Dermis microvascular lymphatic vessel endothelial cell (primary cell): ENCODE measurements at places on chromosomes 4 and X. TPM values are rescaled to one million over a fixed set of nuclear protein-coding genes. Genes with fewer than 3 reads are reported as not detected.

- DNase-seq: peak; percentile 68
Measured at GRCh38 chrX:153507484-153508178, 9.8 kb upstream of the ATP2B3 start.

The PNMA6A gene
- 0.39 and 1.0 TPM in 2 replicates for total RNA-seq

The SLIT2 gene
- total RNA-seq: 0.13 and 0.38 TPM in 2 replicates

The CNGA1 gene
- total RNA-seq: not detected in 2 replicates

DNA sequence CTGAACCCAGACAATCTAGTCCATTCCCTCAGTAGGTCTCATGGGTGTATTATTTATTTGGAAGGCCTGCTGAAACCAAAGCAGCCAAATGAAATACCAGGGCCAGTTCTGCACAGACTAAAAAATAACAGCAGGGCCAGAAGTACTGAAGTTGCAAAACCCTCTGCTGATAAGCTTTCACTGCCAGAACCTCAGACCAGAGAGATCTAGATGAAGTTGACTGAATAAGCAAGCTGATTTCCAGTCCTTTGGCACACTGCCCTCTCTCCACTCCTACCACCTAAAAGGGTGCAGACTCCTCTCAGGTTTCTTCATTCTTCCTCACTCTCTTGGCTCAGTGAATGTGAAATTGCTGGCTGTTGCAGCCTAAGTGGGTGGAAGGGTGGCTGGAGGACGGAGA is 276.7 kb upstream of the KLF3 start:
- no peak for DNase-seq

- DNase-seq: no peak
Measured at GRCh38 chrX:23819385-23820234, 36.6 kb downstream of the SAT1 start.

DNA sequence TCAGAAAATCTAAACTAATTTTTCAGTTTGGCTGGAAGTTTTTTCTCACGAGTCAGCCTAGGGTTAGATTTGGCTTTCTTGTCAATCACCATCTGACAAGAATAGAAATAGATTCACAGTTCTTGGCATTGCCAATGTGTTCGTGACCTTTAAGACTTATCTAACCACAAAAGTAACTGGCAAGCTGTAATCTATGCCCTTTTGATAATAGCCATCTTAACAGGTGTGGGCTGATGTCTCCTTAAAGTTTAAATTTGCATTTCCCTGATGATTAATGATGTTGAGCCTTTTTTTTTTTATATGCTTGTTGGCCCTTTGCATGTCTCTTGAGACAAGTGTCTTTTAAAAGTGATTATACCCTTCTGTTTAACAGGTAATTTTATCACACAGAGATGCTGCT is 460.3 kb upstream of the PRKX start:
- no peak for DNase-seq

The PLK4 gene
- total RNA-seq: 7.6 and 13.7 TPM in 2 replicates

- DNase-seq: peak; percentile 2
Measured at GRCh38 chr4:152628128-152628527, 51.7 kb downstream of the TMEM154 start.

The ZNF182 gene
- total RNA-seq: 1.8 and 2.7 TPM in 2 replicates

DNA sequence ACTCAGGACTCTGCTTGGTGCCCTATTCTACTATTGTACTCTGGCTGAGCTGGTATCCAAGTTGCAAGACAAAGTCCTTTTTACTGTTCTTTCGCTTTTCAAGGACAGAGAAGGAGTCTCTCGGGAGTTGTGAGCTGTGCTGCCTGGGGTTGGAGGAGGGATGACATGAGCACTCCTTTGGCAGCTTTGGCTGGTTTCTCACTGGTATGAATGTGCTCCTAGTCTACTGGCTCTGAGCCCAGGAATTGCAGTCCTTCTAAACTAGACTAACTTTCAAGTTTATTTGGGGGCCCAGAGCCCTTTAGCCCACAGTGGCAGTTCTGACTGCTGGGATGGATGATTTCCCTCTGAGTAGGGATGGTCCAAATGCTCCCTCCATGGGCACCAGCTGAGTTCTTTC is 997.1 kb downstream of the RAB28 start:
- DNase-seq: no peak

- no peak for DNase-seq
Measured at GRCh38 chr4:47471591-47471990, 8.1 kb upstream of the COMMD8 start.

The MAGEC1 gene
- not detected in 2 replicates for total RNA-seq

DNA sequence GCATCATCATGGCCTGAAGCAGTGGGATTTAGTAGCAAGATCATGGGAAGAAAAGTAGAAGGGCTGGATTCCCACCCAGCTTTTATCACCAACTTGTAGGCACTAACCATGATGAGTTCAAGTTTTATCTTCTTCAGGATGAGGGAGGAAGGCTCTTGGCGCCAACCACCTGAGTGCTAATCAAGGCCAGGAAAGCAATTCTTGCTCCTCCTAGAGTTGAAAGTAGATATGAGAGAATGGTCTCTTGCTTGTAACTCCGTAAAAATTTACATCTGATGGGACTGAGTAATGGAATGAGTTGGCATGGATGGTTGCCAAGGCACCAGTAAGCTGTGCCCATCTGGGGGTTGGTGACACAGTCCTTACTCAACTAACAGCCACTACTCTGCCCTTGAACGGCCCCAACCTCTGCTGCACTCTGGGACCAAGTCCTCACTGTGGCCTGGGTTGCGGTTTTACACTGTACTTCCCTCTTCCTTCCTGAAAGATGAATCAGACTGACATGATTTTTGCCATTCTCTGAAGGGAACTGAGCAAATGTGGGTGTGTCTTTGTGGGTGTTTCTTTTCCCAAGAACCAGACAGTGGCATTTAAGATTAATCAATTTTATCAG is 39.4 kb upstream of the NDP start:
- no peak for DNase-seq

GRCh38 chr4:48949086-48949485 is 37.0 kb upstream of the CWH43 start:
- DNase-seq: no peak

DNA sequence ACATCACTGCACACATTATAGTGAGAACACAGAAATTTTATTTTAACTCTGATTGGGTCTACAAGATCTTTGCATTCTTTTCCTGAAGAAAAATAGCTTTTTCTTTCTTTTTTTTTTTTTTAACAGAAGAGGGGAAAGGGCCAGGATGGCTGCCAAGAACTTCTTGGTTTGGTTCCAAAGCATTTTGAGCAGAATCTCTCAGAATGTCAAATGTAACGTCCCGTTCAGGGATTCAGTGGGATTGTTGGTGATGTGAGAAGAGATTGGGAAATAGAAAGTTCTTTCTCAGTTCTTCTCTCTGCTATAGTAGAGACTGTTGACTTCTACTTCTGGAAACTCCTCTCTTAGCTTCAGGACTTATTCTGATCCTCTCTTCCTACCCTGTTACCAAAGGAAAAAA is 70.9 kb upstream of the CBR4 start:
- peak; percentile 76 for DNase-seq

The RBM47 gene
- total RNA-seq: under 0.01 and 0.13 TPM in 2 replicates

GRCh38 chrX:153800746-153801145 is 6.3 kb downstream of the SSR4 start:
- DNase-seq: no peak

DNA sequence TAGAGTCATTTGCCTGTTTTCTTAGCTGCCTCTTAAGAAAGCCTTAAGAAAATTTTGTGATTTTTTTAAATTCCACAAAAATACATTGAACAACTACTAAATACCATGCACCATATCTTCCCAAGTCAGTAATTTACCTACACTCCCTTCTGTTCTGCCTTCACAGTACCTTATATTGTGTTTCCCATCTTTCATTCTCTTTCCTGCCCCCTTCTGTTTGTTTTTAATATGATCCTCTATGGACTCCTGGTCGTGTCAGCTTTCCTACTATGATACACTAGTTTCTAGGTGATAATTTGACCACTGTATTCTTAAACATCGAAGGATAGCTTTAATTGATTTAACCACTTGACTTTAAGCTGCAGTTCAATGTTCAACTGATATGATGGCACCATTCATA is 297.7 kb upstream of the HAND2 start:
- no peak for DNase-seq

The FGFBP2 gene
- total RNA-seq: not detected in 2 replicates

GRCh38 chr4:14180166-14180565 is 552.6 kb upstream of the BOD1L1 start:
- no peak for DNase-seq

DNA sequence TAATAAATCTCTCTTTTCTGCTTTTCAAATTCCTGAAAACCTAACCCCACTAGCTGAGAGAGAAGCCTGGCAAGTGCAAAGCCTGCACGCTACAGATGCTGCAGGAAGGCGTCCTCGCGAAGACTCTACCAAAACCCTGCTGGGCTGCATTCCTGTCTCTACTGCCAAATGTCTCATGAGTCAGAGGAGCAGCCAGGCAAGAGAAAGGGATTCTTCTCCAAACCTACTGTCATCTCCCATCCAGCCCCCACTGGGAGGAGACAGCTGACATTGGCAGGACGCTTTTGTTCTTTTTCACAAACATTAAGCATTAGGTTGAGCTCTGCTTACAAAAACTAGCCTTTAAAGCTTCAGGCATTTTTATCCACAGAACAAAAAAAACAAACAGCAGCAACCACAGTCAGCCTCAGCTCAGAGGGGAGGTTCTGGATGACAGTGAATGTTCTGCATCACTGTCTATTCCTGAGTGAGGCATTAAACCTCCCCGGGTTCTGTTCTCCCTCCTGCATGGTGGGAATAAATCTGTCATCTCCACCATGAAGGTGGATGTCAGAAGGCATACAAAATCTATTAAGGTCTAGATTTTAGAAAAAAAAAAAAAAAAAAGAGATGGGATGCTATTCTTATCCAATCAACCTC is 18.0 kb downstream of the CRMP1 start:
- DNase-seq: no peak

The CCKAR gene
- total RNA-seq: not detected in 2 replicates
